ENCODE measurements at places on chromosomes 2 and 18. TPM values are rescaled to one million over a fixed set of nuclear protein-coding genes. Genes with fewer than 3 reads are reported as not detected.

Gene KLHL30
- polyA plus RNA-seq = not detected

Gene BUB1
- polyA plus RNA-seq = 13.8 TPM

Gene NEUROD1
- not detected for polyA plus RNA-seq

Gene NAT8
- polyA plus RNA-seq = not detected

Gene PPM1B
- polyA plus RNA-seq = 12.5 TPM

Gene HOXD1
- 0.04 TPM for polyA plus RNA-seq

Gene ST8SIA3
- polyA plus RNA-seq = not detected

Gene MYCN
- 0.19 TPM for polyA plus RNA-seq

Gene SLC9A2
- polyA plus RNA-seq = 0.02 TPM

All from foreskin keratinocyte (primary cell).